LNCaP clone FGC (cell line): ENCODE measurements at places on chromosomes 6 and 20.

DNA sequence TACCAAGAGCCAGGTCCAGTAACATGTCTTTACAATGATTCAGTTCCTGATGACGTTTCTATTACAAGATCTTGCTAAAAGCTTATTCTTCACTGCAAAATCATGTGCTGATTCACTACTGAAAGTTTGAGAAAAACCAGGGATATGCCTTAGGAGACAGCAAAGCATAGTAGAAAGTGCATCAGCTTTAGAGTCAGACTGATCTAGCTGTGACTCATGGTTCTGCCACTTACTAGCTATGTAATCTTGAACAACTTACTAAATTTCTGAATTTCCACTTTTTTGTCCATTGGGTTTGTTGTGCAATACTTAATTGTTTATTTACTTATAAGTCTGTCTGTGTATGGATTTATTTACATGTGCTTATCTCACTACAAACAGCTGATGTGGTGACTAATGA is 198.5 kb upstream of the RSPO3 start:
- DNase-seq: no peak

DNA sequence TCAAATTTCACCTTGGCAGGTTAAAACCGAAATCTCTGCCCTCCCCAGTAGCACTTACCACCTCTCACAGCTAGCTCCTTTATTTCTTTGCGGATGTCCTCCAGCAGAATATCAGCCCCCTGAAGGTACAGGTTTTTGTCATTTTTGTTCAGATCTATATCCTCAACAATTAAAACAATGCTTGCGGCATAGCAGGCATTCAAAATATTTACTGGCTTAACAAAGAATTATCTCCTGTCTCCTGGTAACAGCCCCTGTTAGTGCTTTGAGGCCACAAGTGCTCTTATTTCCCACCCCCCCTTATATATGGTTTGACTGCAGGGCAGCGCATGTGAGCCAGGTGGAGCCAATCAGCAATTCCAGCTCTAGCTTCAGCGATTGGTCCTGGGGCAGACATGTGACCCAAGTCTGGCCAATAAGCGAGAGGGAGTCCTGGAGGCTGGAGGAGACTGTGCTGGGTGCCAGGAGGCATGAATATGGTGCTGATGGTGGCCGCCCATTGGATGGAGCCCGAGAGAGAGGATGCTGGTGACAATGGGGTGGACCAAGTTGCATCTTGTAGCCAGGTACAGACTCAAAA is 21.0 kb downstream of the SULF2 start:
- DNase-seq: no peak

GRCh38 chr6:116176596-116176995 is 50.7 kb upstream of the COL10A1 start:
- no peak for DNase-seq

DNA sequence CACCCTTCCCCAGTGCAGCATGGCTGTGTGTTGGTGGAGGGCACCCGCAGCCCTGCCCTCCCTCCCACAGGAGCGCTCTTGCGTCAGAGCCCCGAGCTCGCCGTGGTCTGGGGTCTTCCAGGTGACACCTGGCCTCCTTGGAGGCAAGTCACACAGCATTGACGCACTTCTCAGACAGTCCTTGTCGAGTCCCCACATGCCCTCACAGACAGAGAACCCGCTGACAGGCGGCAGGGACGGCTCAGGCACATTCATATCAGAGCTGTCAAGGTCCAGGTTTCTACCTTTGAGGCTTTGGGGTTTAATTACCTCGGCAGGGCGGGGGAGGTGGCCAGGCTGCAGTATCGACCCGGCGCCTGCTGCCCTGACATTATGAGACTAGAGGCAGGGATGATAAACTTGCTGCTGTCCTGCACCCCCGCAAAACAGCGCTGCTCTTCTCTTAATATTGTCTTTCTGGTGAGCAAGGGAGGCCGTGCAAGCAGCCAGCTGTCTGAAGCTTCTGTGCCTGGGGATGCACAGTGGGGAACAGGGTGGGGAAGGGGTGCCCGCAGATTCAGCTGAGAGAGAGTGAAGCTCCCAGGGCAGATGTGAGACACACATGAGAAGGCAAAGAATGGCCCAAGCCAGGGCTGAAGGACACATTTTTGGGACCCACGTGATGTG is 4.7 kb downstream of the NPEPL1 start:
- no peak for DNase-seq

GRCh38 chr6:145587334-145587733 is 148.0 kb downstream of the EPM2A start:
- DNase-seq: no peak

DNA sequence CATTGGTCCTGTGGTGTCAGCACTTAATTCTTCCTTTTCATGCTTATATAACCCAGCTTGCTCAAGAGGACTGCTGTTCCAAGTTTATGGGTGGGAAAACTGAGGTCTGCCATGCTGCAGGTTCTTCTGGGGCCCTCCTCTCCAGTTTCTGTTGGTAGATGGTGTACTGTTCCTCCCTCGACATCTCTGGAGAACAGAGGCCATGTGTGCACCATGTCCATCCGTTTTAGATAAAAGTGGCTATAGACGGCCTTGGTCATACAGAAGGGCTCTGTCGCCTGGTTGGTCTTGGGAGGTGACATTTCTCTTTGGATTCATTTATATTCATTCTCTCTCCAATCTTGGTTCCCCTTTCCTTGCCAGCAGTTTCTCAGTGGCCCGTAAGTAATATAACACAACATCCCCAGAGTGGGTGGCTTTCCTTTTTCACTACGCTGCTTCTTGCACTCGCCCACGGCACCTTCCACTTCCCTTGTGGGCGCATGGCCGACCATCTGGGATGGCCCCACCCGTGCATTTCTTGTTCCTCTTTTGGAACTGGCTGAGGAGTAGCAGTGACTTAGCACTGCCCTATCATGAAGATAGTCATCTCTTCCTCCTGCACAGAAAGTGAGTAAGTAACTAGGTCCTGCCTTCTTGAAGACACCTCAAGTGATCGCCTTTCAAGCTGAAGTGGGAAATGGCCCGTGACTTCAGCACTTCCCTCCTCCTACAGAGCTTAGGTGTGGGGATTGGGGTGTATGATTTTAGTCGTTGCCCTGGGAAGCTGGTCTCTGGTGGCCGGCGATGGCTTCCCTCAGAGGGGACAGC is 94.2 kb downstream of the RREB1 start:
- no peak for DNase-seq

DNA sequence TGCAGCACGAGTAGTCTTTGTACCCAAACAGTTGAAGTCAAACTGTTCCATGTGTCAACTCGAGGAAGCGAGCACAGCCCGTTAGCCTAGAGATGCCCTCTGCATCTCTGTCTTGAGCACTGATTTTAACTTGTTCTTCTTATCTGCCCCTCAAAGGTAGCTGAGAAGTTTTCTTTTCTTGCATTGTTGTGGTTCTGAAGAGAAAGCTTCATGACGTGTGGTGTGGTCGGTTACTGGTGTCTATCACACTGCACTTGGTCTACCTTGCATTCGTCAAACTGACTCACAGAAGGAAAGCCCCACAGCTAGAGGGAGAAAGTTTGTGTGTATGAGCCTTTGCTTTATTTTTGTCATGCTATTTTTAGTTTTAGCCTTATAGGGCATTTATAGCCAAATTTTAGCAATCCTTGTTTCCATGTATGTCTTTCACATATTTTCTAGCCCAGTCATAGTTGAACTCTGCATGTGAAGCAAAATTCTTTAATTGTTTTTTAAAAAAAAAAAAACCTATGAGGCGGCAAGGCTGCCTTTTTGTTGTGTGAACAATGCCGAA is 115.1 kb downstream of the JAG1 start:
- no peak for DNase-seq

GRCh38 chr20:38303908-38304379 is at the start of gene BPI:
TSS of gene BPI (plus strand) at chr20:38304156. CDS start at chr20:38304224, 68 bp downstream.
- DNase-seq: no peak

GRCh38 chr6:152673236-152673635 is 24.5 kb upstream of the MYCT1 start:
- DNase-seq: no peak

DNA sequence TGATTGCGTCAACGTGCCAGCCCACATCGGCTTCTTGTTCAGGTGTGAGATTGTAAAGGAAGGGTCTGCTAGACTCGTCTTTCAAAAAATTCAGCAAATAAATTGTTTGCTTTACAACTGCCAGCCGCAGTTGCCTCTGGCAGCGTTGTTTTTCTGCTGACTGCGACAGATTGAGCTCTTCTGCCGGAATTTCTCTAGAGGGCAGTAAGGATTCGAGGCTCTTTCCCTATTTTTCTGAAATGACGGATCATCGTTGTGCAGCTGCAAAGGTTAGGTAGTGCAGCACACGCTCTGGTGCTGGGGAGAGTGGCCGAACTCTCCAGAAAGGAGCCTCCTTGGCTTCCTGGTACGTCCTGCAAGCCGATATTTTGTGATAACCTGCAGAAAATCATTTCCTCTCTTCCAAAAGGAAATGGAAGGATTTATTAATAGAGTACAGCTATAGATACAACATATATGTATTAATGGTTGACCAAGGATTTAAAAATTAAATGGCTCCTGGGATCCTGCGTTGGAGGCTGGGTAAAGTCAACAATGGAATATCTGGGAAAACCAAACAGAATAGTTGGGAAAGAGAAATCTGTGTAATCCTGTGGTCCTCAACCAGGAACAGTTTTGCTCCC is 121.9 kb upstream of the ZFP64 start:
- peak; percentile 50 for DNase-seq

DNA sequence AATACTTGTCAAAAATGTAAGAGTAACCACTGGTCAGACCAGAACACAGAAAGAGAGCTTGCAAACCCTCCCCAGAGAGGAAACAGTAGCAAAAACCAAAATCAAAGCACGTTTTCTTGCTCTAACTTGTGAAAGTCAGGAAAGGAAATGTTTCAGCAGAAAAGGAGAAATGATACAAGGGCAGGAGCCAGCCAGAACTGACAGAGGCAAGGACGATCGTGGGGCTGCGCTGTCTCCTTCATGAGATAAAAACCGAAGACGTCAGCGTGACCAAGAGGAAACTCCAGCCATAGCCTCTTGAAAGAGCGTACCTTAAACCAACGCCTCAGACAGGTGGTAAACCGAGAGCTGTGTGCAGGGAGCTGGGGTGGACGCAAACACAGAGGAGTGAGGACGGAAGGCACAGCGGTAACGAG is 27.5 kb downstream of the LAMA5 start:
- no peak for DNase-seq

- DNase-seq: no peak
These were observed 101.6 kb upstream of the CARMIL1 start for GRCh38 chr6:25177500-25178028.

DNA sequence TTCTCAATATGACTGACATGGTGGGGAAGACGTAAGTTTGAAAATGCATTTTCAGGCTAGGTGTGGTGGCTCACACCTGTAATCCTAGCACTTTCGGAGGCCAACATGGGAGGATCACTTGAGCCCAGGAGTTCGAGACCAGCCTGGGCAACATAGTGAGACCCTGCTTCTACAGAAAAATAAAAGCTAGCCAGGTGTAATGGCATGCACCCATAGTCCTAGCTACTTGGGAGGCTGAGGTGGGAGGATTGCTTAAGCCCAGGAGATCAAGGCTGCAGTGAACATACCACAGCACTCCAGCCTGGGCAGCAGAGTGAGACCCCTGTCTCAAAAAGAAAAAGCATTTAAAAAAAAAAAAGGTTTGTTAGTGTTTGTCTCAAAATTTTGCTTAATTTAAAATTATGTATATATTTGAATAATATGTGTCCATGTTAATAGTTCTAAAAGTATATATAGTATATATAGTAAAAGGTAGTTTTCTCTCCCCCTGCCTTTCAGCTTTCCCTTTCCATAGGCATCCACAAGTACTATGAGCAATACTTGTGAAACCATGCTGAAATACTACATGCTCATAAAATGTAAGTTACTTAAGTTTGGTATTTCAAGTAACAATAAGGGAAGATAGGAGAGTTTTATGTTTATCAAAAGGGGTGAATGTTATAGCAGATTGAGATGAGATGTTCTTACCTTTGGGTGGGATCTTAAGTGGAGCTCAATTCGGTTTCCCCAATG is 15.1 kb downstream of the PTPRA start:
- no peak for DNase-seq

DNA sequence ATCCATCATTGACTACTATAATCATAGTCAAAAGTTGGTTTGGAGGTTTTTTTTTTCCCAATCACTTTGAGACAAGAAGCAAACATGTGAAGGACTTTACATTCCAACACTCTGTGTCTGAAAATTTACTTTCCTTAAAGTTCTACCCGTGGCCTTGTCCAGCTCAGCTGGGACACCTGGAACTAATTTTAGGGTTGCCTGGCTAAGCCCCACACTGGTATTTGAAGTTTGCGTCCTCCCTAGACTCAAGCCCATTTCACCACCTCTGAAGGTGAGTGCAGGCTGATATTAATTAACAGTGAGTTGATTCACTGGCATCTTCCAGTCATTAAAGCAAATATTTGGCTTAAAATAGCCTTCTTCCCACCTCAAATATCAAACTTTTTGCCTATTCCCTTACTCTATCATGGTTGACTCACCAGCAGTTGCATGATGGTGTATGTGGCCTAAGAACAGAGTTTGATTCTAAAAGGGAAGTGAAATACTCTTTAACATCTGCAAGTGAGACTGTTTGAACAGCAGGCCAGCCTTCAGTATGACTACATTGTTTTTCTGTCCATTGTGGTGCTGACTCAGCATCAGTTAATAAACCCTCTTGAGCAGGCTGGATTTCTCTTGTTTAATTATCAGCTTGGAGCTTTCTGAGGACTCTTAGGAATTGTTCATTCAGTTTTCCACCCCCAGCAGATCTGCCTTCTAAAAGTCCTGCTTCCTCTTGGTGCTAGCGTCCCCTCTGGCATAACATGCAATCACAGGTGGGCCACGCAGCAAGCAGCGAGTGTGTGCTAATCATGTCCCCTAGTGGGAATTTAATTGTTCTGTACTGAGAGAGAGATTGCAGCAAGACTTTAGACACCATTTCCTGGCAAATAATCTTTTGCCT is 1.8 kb upstream of the PRDM1 start:
- DNase-seq: no peak

DNA sequence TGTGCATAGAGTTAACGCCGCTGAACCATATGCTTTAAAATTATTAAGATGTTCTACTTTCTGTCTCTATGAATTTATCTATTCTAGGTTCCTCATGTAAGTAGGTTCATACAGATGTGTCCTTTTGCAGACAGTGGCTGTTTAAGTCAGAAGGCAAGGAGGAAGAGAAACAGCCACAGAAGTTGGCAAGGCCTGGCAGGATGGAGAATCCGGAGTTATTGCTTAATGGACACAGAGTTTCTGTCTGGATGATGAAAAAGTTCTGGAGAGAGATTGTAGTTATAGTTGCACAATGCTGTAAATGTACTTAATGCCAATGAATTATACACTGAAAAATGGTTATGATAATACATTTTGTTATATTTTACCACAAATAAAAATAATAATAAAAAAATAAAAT is 283.6 kb upstream of the CNR1 start:
- no peak for DNase-seq

DNA sequence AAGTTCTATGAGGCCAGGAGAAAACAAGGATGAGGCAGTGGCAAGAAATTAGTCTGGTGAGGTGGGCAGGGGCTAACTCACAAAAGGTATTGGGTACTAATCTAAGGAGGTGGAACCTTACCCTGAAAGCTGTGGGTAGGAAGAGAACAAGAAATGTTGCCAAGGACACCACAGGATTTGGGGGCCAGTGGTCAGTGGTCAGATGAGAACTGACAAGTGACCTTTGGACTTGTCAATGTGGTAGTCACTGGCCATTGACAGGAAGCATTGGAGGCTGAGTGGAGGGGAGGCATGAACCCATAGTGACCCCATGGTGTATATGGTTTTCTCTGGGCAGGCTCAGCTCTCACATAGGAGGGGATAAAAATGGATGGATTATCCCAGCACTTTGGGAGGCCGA is 25.3 kb upstream of the SMIM29 start:
- no peak for DNase-seq
